ENCODE measurements at places on chromosomes 12 and 14.

- no peak for DNase-seq
These were observed 2.6 kb downstream of the DNAJC22 start for GRCh38 chr12:49349266-49349665.

- DNase-seq, result no peak
These were observed 91.8 kb downstream of the SLC41A2 start for GRCh38 chr12:104866291-104866690.

DNA sequence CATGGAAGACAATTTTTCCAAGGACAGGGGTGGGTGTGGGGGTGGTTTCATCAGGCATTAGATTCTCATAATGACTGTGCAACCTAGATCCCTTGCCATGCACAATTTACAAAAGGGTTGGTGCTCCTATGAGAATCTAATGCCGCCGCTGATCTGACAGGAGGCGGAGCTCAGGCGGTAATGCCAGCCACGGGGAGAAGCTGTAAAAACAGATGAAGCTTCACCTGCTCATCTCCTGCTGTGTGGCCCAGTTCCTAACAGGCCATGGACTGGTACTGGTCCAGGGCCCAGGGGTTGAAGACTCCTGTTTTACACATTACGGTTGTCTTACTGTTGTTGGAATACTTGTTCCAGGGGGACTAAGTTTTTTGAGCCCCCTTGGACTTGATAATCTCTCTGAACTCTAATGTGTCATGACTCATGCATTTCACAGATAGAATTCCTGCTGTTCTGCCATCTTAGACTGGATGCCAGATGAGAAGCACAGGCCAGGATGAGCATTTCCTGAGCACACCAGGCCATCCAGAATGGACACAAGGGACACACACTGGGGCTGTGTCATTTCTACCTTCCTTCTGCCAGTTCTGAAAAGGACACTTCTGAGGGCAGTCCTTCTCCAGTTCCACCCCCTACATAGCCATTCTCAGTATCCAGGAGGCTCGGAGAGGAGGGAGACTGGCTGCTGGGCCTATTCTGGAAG lies 5.8 kb downstream of the PLEKHD1 start:
- DNase-seq, result no peak

DNA sequence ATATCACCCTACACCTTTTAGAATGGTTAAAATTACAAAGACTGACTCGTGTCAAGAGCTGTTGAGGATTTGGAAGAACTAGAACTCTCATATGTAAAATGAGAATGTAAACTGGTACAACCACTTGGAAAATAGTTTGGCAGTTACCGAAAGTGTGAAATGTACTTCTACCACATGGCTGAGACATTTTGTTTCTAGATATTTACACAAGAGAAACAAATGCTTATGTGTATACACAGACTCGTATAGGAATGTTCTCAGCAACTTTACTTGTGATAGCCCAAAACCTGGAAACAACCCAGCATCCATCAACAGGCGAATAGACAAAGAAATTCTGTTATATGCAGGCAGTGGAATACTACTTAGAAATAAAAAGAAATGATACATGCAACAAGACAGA lies 103.0 kb downstream of the BRMS1L start:
- DNase-seq, result no peak

DNA sequence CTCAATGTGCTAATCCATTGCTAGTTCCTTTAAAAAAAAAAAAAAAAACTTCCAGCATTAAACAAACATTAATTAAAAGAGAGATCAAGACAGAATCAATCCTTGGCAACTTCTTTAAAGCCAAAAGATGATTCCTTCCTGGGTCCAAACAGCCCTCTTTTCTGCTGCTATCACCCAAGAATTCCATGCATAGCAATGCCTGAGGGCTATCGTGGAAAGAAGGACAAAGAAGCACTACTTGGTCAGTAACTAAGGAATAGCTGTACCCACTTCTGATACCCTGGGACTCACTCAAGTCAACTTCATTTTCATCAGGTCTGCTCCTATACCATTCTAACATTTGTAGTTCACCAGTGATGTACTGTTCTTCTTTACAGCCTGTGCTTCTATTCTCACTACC lies 51.8 kb downstream of the SLC38A2 start:
- no peak for DNase-seq

DNA sequence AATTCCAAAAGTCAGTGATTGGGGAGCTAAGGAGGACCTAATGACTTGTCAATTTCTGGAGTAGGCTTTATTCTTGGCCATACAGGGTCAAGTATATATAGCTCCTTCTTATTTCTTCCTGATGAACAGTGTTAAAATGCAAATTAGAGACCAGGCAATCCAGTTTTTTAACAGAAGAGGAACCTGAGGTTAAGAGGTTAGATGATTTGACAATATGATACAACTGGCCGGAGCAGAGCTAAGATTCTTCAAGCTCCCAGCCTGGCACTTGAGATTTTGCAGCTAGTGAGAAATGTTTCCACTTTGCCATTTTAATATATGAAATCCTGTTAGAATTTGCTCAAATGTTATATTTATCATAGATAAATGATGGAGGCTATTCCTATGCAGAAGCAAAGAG lies 204.0 kb downstream of the SSPN start:
- DNase-seq, result no peak

DNA sequence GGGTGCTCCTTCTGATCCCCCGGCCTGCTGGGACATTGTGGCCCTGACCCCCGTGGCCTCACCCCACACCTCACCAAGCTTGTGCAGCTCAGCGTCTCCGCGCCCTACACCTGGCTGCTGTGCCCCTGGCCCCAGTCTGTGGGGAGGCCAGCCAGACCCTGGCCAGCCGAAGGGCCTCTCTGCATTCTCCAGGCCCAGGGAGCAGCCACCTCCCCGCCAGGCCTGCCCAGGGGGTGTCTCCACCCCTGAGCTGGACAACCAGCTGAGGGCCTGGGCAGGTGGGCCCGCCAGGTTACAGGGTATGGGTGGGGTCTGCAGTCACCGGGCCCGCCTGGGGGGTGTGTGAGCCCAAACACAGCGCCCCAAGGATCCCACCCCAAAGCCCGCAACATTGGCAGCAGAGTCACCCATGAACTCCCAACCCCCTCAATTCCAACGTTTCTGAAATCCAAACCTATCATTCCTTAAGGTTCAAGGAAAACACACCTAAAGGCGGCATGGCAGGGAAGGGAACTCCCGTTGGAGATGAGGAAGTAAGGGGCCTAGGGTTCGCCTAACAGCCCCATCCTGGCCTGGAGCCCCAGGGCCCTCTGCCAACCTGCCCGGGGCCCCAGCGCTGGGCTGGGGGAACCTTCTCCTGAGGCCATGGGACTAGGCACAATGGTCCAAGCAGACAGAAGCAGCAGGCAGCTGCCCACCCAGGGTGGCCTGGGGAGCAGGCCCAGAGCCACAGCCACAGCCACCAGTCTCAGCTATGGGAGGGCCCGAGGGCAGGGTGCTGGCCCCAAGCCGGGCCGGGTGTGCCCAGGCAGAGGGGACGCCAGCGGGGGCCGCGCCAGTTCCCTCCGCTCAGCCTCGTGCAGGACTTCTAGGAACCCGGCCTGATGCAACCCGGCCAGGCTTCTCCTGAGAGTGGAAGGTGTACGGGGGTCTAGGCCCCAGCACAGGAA lies 8.5 kb downstream of the AKT1 start:
- no peak for DNase-seq

- DNase-seq, result no peak
These were observed 67.9 kb upstream of the LIN7A start for GRCh38 chr12:81005606-81006005.

DNA sequence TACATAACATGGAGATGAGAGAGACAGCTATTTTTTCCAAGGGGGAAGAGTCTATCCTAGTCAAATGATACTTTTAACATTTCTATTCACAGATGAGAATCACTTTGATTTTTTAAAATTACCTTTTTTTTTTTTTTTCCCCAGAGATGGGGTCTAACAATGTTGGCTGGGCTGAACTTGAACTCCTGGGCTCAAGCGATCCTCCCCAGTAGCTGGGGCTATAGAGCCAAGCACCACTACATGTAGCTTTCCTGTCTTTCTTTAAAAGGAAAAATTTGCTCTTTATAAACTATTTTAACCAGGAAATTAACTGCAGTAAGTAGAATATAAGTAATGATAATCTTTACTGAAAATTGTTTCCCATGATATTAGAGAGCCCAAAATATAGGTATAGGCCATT lies 3.3 kb downstream of the PRICKLE1 start:
- no peak for DNase-seq

GRCh38 chr12:27190761-27191160 lies 53.3 kb upstream of the STK38L start:
- no peak for DNase-seq

GRCh38 chr12:78835493-78835892 lies 29.1 kb upstream of the SYT1 start:
- no peak for DNase-seq

GRCh38 chr14:73810478-73811163 lies 41.0 kb upstream of the PTGR2 start:
- DNase-seq, result no peak

- DNase-seq, result no peak
These were observed 96.4 kb downstream of the NTN4 start for GRCh38 chr12:95694136-95694535.

DNA sequence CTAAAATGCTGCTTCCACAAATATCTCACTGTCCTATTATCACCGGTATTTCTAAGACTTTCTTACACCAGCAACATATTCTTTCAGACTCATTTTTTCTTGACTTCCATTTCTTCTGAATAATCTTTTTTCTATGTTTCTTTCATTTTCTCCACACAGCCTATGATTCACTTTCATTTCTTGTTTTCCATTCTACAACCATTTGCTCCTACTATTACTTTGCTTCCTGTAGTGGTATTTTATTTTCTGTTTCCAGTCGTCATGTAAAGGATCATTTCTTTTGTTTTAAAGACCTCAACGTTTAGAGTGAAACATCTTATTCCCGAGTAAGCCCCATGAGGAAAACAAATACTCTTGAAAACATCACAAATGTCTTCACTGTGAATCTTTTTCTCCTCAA lies 182.2 kb upstream of the MDGA2 start:
- no peak for DNase-seq

GRCh38 chr14:84065811-84066210 lies 1464.1 kb upstream of the FLRT2 start:
- DNase-seq, result no peak

- no peak for DNase-seq
These were observed 19.4 kb downstream of the OTOGL start for GRCh38 chr12:80118565-80119324.

GRCh38 chr12:8958066-8958465 lies 8.6 kb upstream of the M6PR start:
- no peak for DNase-seq

- DNase-seq, result no peak
These were observed 18.0 kb upstream of the ATF7 start for GRCh38 chr12:53644133-53644532.
